ENCODE measurements at places on chromosomes 13 and 19.

GRCh38 chr13:36981156-36981743 lies 17.9 kb downstream of the ALG5 start:
- no peak for DNase-seq

- DNase-seq: no peak
Observed at GRCh38 chr13:77579959-77580358, 44.5 kb downstream of the SCEL start.

GRCh38 chr13:90055121-90055520 lies 1292.4 kb upstream of the MIR17HG start:
- no peak for DNase-seq

GRCh38 chr19:45419396-45419795 lies 4.3 kb downstream of the ERCC1 start:
- no peak for DNase-seq

- DNase-seq: no peak
Observed at GRCh38 chr19:3504735-3505134, 1.4 kb upstream of the FZR1 start.

- DNase-seq: no peak
Observed at GRCh38 chr13:50543141-50543540, 300.4 kb downstream of the DLEU7 start.

DNA sequence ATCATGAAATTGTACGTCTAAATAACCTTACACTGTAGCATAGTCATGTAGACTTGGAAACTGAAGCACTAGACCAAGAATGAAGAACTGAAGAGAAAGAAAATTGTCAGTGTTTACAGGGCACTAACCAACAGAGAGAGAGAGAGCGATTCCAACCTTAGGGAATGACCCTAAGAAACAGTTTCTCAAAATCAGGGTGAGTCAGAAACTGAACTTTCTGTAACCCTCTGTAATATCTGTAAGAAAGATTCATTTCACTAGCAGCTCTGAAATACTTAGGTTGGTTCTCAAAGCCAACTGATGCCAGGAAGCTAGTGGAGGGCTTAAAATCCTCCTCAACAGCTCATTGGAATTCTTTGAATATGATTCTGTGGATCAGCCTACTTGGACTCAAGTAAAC lies 936.9 kb downstream of the EFNB2 start:
- no peak for DNase-seq

DNA sequence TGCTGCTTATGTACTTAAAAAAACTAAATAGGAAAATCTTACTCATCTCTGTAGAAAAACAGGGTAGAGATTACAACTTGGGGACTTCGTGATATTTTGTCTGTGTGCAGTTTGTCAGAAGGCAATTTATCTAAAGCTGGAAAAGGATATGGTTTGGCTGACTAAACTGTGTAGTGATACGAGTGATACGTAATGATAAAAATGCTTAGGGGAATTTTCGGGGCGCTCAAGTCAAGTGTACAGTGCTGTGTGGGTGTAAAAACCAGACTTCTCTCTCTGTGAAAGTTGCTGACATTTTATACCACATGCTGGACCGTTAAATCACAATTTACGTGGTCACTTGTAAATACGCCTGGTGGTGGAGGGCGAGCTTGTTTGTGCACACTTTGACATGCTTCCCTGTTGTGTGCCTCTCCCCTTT lies 221.7 kb downstream of the KCNRG start:
- peak; percentile 32 for DNase-seq

- DNase-seq: no peak
Observed at GRCh38 chr13:106449096-106449495, 86.4 kb downstream of the EFNB2 start.

GRCh38 chr19:56732976-56733375 lies 61.4 kb upstream of the ZNF835 start:
- DNase-seq: no peak

DNA sequence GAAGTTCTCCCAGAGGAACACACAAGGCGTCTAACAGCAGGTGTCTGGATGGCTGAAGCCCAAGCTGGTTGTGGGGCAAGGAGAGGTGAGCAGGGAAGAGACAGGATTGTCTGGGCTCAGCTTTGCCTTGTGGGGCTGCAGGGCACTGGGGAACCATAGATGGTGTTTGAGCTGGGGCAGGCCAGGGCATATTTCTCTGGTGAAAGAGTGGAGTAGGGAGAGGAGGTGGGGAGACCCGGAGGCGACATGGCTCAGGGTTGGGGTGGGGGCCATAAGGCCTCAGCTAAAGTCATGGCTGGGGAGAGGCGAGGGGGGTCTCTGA lies 5.4 kb upstream of the PALM start:
- no peak for DNase-seq

- DNase-seq: no peak
Observed at GRCh38 chr13:23600534-23600933, 30.3 kb downstream of the TNFRSF19 start.

DNA sequence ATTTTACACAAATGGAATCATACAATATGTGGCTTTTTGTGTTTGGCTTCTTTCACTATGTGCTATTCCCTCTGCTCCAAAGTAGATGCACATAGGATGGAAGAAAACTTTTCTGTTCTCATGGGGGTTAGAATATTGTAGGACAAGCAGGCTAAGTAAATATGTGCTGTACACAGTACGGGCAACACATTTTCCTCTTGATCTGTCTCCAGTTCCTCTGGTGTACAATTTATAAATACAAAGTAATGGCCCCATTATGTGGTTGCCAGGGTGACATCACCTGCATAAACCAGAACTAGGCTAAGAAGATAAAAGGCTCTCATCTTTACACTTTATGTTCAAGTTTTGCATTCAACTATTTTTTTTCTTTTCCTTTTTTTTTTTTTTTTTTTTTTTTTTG lies 41.0 kb upstream of the SOX21 start:
- DNase-seq: no peak
